NK-92 treated with Interleukin-12 subunit alpha and Interleukin-12 subunit beta, amount 100 ng/mL, for 24 hours (cell line): ENCODE measurements at places on chromosomes 3 and 15.

DNA sequence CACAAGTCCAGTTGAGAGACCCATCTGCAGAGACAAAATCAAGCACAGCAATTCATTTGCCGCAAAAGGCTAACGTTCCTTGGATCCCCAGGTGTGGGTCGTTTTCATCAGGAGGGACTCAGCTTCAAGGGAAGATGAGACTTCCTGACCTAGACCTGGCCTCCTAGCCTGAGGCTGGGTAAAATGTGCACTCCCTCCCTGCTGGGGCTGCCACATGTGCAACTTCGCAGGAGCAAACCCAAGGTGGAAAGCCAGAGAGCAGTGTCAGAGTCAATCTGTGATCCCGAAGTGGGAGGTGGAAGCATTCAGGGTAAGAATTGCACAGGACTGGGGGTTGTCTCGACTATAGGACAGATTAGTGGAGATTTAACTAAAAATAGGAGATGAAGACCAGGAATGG, 164.7 kb upstream of the UMPS start:
- no peak for DNase-seq

GRCh38 chr15:101446518-101447167, 42.9 kb downstream of the PCSK6 start:
- no peak for DNase-seq

DNA sequence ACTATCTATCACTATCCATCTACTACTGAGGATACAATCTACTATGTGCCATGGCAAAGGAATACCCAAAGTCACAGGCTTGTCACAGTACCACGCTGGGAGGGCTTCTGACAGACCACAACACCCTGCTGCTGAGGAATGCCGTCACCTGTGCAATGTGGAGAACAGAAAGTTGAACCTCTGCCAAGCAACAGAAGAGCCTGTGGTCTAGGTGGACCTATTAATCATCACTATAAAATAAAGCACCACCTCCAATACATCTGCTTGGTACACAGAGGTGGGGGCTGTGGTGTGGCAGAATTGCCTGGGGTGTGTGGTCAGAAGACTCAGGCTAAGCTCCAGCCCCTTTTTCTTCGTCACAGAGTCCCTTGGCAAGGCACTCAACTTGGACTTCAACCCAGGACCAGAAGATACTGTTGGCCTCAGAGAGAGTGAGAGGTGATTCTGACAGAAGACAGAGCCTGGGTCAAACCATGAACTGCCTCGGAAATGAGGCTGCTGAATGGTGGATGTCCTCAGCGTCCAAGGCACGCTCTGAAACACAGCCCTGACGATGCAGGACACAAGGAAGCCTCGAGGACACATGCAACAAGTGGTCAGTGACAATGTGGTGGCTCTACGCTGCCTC, 189.4 kb upstream of the CHRNA7 start:
- DNase-seq = no peak

- no peak for DNase-seq
These were observed 21.6 kb downstream of the ACSBG1 start for GRCh38 chr15:78212546-78213424.

GRCh38 chr15:37877851-37878741, 56.3 kb upstream of the TMCO5A start:
- no peak for DNase-seq
